ENCODE measurements at places on chromosomes 5 and 9.

DNA sequence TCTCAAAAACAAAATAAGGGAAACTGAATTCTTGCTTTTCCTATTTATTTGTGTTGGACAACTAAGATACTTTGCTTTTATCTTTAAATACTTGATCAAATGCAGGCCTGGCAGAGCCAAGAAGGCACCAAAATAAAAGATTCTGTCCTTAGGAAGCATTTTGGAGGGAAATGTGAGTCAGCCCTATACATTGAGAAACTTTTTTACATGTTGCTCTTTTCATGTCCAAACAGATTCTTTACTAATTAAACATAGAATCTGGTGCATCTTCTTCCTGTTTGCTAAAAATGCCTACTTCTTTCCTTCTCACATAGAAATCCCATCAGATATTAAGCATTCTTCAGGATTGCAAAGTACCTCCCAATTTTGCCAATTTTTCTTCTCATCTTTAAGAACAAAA lies 1160.4 kb downstream of the EFNA5 start:
- no peak for DNase-seq

GRCh38 chr9:90795871-90796317 lies 5.7 kb upstream of the SYK start:
- no peak for DNase-seq

DNA sequence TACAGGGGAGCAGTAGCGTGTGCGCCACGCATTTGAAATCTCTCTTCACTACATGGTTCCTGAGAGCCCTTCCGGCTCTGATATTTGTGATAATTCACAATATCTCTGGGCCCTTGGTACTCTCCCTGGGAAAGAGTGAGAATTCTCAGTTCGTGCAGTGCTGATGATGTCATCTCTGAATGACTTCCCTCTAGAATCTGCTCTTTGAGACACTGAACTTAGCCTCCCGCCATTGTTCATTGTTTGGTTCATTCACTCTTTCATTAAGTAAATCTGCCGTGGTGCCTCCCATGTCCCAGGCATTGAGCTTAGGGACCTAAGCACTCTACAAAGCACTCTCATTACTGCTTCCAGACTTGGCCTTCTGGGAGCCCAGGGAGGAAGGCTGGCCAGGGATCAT lies 94.0 kb downstream of the PPARGC1B start:
- no peak for DNase-seq

DNA sequence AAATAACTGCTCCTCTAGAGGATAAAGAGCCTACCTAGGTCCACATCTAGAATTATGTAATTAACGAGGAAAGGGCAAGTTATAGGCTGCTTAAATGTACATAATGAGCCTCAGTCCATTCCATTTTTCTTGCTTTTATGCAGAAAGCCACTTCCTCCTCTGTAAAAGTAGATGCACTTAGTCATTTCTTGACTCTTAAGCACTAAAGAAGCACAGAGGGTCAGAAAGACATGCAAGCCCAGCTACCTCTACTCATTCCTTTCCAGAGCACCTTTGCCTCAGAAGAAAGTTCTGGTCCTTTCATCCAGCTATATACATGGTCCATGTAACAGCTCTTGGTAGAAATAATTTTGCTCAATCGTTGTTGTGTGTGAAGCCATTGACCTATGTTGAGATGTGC lies 308.0 kb upstream of the NREP start:
- no peak for DNase-seq

DNA sequence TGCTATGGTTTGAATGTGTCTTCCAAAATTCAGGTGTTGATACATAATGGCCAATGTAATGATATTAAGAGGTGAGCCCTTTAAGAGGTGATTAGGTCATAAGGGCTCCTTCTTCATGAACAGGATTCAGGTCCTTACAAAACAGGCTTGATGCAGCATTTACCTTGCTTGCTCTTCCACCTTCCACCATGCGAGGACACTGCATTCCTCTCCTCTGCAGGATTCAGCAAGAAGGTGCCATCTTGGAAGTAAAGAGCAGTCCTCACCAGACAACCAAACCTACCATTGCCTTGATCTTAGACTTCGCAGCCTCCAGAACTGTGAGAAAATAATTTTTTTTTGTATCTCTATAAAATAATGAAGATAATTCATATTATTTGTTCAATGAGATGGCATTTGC lies 314.0 kb upstream of the SMARCA2 start:
- DNase-seq: no peak

GRCh38 chr5:152501294-152501693 lies 96.2 kb upstream of the NMUR2 start:
- no peak for DNase-seq

GRCh38 chr5:77444356-77444755 lies 47.8 kb downstream of the WDR41 start:
- peak; percentile 32 for DNase-seq

DNA sequence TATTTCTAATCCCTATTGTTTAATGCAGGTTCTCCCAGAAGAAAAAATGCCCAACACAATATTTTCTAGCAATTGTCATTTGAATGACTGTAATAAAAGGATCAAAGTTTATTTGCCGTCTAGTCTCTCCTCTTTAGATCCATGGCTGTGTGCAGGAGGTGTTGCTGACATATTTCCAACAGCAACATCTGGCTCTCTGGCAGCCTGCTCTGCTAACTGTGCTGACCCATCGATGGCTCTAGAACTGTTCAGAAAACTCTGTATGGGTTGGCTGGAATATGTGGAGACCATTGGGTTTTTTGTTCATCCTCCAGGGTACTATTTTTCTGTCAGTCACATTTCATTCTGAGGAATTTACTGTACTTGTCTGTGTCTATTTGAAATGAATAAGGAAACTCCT lies 202.0 kb upstream of the SLC27A6 start:
- no peak for DNase-seq

- no peak for DNase-seq
These were observed 13.4 kb upstream of the SLC9A3 start for GRCh38 chr5:537621-538071.

- DNase-seq: peak; percentile 29
These were observed 267.0 kb upstream of the TYRP1 start for GRCh38 chr9:12425878-12426864.

DNA sequence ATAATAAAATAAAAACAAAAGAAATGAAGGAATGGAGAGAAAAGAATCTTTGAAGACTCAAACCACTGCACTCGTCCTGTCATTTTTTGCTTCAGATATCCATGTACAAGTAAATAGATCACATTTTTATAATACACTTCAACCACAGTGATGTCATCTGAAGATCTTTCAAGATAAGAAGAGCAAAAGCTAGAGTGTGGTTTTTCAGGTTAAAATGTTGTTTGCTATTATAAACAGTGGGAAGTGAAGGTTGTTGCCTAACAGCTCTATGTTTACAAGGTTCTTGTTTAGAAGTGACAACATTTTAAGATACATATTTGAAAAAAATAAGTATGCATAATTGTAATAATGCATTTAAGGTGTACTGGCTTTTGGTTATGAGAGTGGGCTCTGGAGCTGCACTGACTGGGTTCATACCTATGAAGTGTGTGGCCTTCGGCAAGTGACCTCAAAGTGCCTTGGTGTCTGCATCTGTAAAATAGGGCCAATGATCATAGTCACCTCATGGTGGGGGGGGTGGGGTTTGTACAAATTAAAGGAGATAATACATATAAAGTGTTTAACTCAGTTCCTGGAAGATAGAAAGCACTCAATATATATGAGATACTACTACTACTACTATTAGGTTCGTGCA lies 45.5 kb upstream of the IL7R start:
- no peak for DNase-seq

DNA sequence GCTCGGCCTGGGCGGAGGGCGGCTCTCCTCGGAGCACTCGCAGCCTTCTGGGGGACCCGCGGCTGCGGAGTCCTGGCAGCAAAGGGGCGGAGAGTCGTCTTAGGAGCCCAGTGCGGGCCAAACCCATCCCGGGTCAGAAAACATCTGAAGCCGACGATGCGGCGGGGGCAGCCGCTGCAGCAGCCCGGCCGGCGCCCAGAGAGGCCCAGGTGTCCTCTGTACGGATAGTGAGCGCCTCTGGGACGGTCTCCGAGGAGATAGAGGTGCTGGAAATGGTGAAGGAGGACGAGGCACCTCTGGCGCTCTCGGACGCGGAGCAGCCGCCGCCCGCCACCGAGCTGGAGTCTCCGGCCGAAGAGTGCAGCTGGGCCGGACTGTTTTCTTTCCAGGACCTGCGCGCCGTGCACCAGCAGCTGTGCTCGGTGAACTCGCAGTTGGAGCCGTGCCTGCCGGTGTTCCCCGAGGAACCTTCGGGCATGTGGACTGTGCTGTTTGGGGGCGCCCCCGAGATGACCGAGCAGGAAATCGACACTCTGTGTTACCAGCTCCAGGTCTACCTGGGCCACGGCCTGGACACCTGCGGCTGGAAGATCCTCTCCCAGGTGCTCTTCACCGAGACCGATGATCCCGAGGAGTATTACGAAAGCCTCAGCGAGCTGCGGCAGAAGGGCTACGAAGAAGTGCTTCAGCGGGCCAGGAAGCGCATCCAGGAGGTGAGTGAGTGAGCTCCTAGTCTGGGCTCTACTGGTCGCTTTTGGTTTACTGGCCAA lies 1.2 kb downstream of the JMY start:
- peak; percentile 36 for DNase-seq

GRCh38 chr5:10155897-10156667 lies 93.6 kb downstream of the ATPSCKMT start:
- no peak for DNase-seq

DNA sequence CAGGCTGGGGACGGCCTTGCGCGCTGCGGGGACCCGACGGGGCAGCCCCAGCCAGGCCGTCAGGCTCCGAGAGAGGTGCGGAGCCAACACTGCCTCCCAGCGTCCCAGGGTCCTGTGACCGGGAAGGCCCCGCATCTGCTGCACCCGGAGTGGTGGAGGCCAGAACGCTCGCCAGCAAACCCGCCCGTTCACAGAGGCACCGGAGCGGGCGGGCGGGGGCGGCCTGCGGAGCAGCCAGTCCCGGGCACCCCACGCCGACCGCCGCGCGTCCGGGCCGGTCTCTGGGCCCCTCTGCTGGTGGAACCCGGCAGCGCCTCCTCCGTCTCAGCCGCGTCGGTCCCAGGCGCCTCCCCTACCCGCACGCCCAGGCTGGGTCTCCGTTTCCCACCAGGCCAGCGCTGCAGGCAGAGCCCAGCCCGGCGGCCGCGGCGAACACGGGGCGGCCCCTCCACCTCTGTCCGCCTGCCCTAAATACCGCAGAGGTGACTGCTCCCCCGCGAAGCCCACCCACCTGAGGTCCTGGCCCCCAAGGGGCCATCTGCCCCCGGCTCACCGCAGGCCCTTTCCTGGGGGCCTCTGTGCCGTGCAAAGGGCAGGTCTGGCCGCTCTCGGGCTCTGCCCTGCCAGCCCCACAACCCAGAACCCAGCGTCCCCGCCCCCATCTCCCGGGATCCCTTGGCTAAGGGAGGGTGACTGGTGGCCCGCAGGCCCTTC lies 15.9 kb downstream of the EXD3 start:
- peak; percentile 51 for DNase-seq

GRCh38 chr9:4553951-4554381 lies 63.7 kb downstream of the SLC1A1 start:
- DNase-seq: peak; percentile 71

DNA sequence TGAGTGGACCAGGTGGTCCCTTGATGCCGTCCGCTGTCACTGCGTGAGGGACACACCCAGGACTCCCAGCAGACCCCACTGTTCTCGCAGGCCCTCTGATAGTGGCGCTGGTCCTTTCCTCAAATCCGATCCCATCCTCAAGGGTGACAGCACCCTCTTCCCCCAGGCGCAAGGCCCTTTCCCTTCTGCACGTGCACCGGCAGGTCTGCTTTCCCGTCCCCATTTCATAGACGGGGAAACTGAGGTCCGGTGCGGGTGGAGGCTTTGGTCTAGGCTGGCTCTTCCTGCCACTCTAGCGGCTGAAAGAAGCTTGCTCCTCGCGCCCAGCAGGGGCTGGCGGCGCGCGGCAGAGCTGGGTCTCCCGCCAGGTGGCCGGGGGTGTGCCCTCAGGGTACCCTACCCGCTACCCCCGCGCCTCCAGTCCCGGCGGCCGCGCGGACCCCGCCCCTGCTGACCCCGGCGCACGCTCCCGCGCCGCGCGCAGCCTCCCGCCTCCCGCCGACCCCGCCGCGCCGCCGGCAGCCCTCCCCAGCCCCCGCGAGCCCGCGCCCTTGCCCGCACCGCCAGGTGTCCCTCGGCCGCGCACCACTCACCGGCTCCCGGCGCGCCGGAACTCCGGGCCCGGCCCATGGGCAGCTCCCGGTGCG lies 453 bp downstream of the RASGEF1C start:
- DNase-seq: no peak

DNA sequence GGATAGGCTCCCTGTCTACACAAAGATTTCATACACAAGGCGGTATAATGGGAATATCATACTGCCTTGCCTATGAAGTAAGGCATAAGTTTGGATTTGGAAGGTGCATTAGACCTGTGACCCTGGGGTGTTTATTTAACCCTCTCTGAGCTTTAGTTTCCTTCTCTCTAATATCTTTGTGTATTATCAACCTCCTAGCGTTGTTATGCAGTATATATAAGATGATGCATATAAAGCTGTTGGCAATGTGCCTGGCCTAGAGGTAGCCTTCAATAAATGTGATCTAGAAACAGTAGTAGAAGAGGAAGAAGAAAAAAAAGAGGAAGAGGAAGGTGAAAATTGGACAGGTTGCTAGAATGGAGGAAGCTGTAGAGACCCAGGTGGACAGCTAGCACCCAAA lies 311.6 kb upstream of the CLINT1 start:
- DNase-seq: no peak

GRCh38 chr5:3534997-3535396 lies 60.6 kb upstream of the IRX1 start:
- no peak for DNase-seq

- peak; percentile 97 for DNase-seq
These were observed 96.7 kb upstream of the MAMDC2 start for GRCh38 chr9:69946800-69947437.

- peak; percentile 52 for DNase-seq
These were observed 23.7 kb upstream of the TMED7 start for GRCh38 chr5:115649541-115649940.

Measured in fibroblast of skin of back (primary cell).